ENCODE measurements at places on chromosomes 1 and 21. TPM values are rescaled to one million over a fixed set of nuclear protein-coding genes. Genes with fewer than 3 reads are reported as not detected.

- no peak overlapping the region for H3K27ac ChIP-seq
- H3K4me3 ChIP-seq: peak overlapping the region; percentile 82
- DNase-seq: no peak
- no peaks in the 10 kb centered on the region for H3K36me3 ChIP-seq
- no peaks in the 10 kb centered on the region for H3K27me3 ChIP-seq
Measured at GRCh38 chr1:16913181-16913832, 8.4 kb upstream of the CROCC start.

DNA sequence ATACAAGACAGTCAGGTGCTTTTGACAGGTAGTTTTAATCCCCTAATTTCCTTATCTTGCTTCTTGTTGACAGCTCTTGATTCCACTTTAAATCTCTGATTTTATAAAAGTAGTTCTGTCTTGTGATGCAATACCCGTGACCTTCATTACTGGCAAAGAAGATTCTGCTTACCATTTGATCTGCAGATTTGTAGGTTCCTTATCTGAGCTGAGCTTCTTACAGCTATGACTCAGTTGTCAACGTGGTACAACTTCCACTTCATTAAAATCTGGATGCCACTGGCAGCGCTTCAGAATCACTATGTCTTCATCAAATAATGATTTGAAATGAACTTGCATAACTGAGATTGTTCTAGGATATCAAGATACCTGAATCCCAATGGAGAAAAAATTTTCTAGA is 543.6 kb upstream of the B3GALT2 start:
- no peaks in the 10 kb centered on the region for H3K27me3 ChIP-seq
- no peak for DNase-seq
- no peaks in the 10 kb centered on the region for H3K36me3 ChIP-seq

DNA sequence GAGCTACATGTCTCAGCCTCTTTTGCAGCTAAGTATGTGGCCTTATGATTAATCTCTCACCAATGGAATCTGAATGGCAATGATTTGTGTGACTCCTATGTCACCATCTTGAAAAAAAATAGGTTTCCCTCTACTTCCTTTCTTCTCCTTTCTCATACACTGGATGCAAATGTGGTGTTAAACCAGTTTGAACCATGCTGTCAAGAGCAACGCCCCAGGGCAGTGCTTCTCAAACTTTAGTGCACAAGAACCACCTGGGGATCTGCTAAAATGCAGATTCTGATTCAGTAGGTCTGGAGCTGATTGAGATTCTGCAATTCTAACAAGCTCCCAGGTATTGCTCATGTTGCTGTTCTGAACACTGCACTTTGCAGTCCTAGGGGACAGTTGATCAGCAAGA is 44.7 kb upstream of the ZNF644 start:
- no peak overlapping the region for H3K4me3 ChIP-seq
- no peak for DNase-seq
- H3K4me1 ChIP-seq: peaks cover 5% of the 10 kb centered on the region
- peaks cover 11% of the 10 kb centered on the region for H3K27me3 ChIP-seq
- no peak overlapping the region for H3K27ac ChIP-seq
- H3K36me3 ChIP-seq: peaks cover 4% of the 10 kb centered on the region

GRCh38 chr1:12132078-12132477 is 34.7 kb upstream of the TNFRSF1B start:
- DNase-seq: no peak

GRCh38 chr1:151519667-151520066 is 8.5 kb downstream of the CGN start:
- DNase-seq: no peak
- H3K27ac ChIP-seq: no peak overlapping the region
- H3K4me3 ChIP-seq: no peak overlapping the region
- H3K36me3 ChIP-seq: no peaks in the 10 kb centered on the region
- no peaks in the 10 kb centered on the region for H3K4me1 ChIP-seq
- no peaks in the 10 kb centered on the region for H3K27me3 ChIP-seq

DNA sequence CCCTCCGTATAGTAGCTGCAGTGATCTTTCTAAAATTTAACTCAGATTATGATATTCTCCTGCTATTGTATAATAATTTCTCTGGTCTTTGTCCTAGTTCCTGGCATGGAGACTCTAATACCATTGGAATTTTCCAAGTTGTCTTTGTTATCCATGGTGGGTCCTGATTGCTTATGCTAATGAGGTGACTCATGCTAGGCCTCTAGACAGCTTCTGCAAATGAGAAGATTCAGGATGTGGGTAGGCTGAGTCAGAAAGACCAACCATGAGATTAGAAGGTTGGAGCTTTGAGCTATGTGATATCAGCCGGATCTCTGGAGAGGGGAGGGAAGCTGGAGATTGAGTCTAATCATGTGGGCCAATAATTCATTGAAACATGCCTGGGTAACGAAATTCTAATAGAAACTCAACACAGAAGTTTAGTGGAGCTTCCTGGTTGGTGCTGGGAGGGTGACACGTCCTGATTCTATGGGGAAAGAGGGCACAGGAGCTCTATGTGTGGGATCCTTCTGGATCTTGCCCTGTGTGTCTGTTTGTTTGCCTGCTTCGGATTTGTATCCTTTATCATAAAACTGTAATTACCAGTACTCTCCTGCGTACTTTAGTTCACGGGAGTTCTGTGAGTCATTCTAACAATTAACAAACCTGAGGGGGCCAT is 73.2 kb upstream of the CNIH3 start:
- DNase-seq: peak; percentile 42
- peaks cover 21% of the 10 kb centered on the region for H3K4me1 ChIP-seq
- H3K27me3 ChIP-seq: peaks cover 41% of the 10 kb centered on the region

DNA sequence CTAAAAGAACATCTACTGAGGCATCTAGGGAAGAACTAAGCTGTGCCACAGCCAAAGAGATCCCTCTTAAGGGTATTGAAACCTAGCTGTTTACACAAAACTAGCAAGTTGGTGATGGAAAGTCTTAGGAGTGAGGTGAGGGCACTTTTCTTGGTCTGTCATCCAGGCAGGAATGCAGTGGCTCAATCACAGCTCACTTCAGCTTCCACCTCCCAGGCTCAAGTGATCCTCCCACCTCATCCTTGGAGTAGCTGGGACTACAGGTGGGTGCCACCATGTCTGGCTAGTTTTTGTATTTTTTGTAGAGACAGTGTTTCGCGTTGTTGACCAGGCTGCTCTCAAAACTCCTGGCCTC is 2.4 kb downstream of the PLEKHO1 start:
- H3K36me3 ChIP-seq: peaks cover 4% of the 10 kb centered on the region
- peak overlapping the region; percentile 93 for H3K27ac ChIP-seq
- peaks cover 56% of the 10 kb centered on the region for H3K4me1 ChIP-seq
- DNase-seq: no peak

- H3K36me3 ChIP-seq: no peaks in the 10 kb centered on the region
- no peak overlapping the region for H3K4me3 ChIP-seq
- H3K4me1 ChIP-seq: no peaks in the 10 kb centered on the region
- no peaks in the 10 kb centered on the region for H3K27me3 ChIP-seq
- no peak overlapping the region for H3K27ac ChIP-seq
- DNase-seq: no peak
Measured at GRCh38 chr1:217315346-217315745, 315.5 kb downstream of the GPATCH2 start.

- no peaks in the 10 kb centered on the region for H3K4me1 ChIP-seq
- H3K27me3 ChIP-seq: no peaks in the 10 kb centered on the region
- H3K36me3 ChIP-seq: peaks cover 10% of the 10 kb centered on the region
- DNase-seq: no peak
Measured at GRCh38 chr1:60185684-60186083, 112.1 kb upstream of the C1orf87 start.

GRCh38 chr1:7726623-7727022 is 44.5 kb upstream of the VAMP3 start:
- H3K36me3 ChIP-seq: no peaks in the 10 kb centered on the region
- no peak for DNase-seq
- no peak overlapping the region for H3K4me3 ChIP-seq
- H3K27ac ChIP-seq: no peak overlapping the region
- peaks cover 17% of the 10 kb centered on the region for H3K27me3 ChIP-seq
- no peaks in the 10 kb centered on the region for H3K4me1 ChIP-seq

DNA sequence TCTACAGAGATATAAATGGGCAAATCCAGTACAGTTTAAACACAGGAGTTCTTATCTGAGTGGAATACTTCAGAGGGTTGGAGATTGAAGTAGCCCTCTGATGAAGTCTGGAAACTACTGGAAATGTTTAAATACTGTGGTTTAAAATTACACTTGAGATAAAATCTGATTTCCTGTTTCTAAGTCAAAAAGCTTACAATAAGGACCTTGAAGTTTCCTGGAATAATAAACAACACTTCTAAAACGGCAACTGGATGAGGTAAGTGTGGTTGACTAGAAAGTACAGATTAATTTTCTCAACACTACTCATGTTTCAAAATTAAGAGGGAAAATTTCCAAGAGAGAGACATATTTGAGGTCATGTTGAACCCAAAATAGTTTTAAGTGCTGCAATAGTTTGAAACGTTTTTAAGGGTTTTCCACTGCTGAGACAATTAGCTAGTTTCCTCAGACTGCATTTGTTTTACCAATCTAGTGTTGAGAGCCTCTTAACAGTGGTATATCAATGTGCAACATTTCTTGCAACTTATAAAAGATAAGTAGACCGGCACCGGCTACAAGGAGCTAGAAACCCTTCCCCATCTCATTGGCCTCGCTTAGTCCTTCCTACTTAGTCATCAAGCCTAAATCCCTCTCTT is 27.4 kb downstream of the KCNA3 start:
- no peak overlapping the region for H3K4me3 ChIP-seq
- peaks cover 36% of the 10 kb centered on the region for H3K4me1 ChIP-seq
- no peaks in the 10 kb centered on the region for H3K27me3 ChIP-seq
- no peaks in the 10 kb centered on the region for H3K36me3 ChIP-seq
- DNase-seq: no peak
- no peak overlapping the region for H3K27ac ChIP-seq

GRCh38 chr21:17711896-17712295 is 99.2 kb upstream of the BTG3 start:
- H3K27ac ChIP-seq: no peak overlapping the region
- no peaks in the 10 kb centered on the region for H3K27me3 ChIP-seq
- no peak for DNase-seq
- peaks cover 5% of the 10 kb centered on the region for H3K36me3 ChIP-seq
- H3K4me3 ChIP-seq: no peak overlapping the region

DNA sequence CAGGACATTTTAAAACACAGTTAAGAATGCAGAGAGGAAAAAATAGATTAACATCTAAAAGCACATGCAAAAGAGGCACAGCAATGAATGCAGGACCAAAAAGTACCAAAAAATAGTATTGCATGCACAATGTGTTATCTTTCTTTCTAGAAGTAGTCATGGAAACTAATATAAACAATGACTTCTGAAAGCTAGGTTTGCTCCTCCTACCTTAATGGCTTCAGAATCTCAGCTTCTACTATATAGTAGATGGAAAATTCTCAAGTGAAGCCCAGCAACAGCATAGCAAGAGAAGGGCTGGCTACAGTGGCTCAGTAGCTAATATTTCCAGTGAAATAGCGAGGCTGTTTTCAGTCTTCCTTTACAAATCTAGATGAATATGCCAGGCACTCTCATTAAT is 125.1 kb downstream of the CRB1 start:
- H3K4me3 ChIP-seq: no peak overlapping the region
- peaks cover 28% of the 10 kb centered on the region for H3K4me1 ChIP-seq
- no peak for DNase-seq
- no peak overlapping the region for H3K27ac ChIP-seq
- no peaks in the 10 kb centered on the region for H3K27me3 ChIP-seq

DNA sequence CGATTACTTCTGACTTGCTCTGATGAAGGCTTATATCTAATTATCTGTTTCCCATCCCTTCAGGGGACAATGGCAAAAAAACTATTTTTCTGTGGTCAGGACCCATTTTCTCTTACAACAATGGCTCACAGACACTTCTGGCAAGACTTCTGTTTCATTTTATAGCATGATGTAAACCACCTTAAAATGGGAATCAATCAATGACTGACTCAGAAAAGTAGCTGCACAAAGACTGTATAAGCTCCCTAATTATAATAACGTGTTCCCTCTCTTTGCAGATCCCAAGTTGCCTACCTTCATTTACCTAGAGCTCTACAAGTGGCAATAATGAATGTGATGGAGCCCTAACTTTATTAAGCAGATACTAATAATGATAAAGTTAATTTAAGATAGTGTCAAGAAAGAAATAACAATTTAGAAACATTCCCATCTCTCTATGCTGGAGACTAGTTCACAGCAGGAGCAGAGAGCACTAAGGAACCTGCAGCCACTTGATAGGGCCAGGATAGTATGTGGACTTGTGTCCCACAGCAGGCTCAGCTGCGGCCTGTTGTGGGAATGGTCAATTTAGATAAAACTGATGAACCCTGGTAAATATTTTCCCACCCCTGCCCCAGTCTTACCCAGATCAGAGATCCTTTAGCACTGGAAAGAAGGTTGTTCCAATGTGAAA is 538 bp downstream of the GBP2 start:
- peaks cover 43% of the 10 kb centered on the region for H3K36me3 ChIP-seq
- no peaks in the 10 kb centered on the region for H3K27me3 ChIP-seq
- DNase-seq: no peak
- peaks cover 59% of the 10 kb centered on the region for H3K4me1 ChIP-seq
- H3K27ac ChIP-seq: peak overlapping the region; percentile 98

DNA sequence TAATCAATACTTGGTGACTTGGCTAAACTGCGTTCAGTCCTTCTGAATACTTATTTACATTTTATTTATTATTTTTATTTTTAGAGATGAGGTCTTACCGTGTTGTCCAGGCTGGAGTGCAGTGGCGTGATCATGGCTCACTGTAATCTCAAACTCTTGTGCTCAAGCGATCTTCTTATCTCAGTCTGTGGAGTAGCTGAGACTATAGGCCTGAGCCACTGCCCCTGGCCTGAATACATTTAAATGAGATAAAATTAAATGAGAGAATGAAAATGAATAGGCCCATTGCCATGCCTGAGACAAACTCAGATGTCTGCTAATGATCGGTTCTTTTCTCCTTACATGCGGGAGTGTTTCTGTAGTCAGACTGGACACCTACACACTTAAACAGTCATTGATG is 86.0 kb downstream of the GALNT2 start:
- H3K27ac ChIP-seq: peak overlapping the region; percentile 19
- DNase-seq: no peak
- no peak overlapping the region for H3K4me3 ChIP-seq
- H3K27me3 ChIP-seq: no peaks in the 10 kb centered on the region
- peaks cover 53% of the 10 kb centered on the region for H3K4me1 ChIP-seq

GRCh38 chr1:156138458-156138867 is 14.9 kb upstream of the SEMA4A start:
- peaks cover 13% of the 10 kb centered on the region for H3K4me1 ChIP-seq
- H3K4me3 ChIP-seq: no peak overlapping the region
- peaks cover 10% of the 10 kb centered on the region for H3K36me3 ChIP-seq
- no peak for DNase-seq

The MR1 gene
- total RNA-seq: 48.9 TPM

The TRABD2B gene
- total RNA-seq: not detected

The MIXL1 gene
- total RNA-seq: not detected

The CFHR4 gene
- not detected for total RNA-seq

The NCDN gene
- total RNA-seq: 23.7 TPM

The ARHGEF10L gene
- not detected for total RNA-seq

The CTSE gene
- not detected for total RNA-seq

The ISG15 gene
- total RNA-seq: 197 TPM

The TMEM53 gene
- 3.8 TPM for total RNA-seq

The DEDD gene
- total RNA-seq: 49.8 TPM

The S100A7 gene
- total RNA-seq: not detected

All from activated T-cell treated with anti-CD3 and anti-CD28 coated beads, Interleukin-2, amount 50 U/mL, for 72 hours (primary cell).